ENCODE measurements at places on chromosomes 12 and 14.

- no peak for DNase-seq
Observed at GRCh38 chr14:33207467-33208017, 268.9 kb downstream of the NPAS3 start.

GRCh38 chr12:128970110-128970509 lies 116.8 kb downstream of the GLT1D1 start:
- no peak for DNase-seq

- no peak for DNase-seq
Observed at GRCh38 chr14:64549016-64549415, 745 bp upstream of the PPP1R36 start.

- no peak for DNase-seq
Observed at GRCh38 chr12:25929142-25929541, 29.3 kb upstream of the RASSF8 start.

- DNase-seq, result no peak
Observed at GRCh38 chr12:47938093-47938492, 25.3 kb upstream of the TMEM106C start.

- DNase-seq, result no peak
Observed at GRCh38 chr12:119692997-119693396, 25.1 kb downstream of the PRKAB1 start.

GRCh38 chr12:83826112-83826511 lies 1086.5 kb downstream of the SLC6A15 start:
- no peak for DNase-seq

DNA sequence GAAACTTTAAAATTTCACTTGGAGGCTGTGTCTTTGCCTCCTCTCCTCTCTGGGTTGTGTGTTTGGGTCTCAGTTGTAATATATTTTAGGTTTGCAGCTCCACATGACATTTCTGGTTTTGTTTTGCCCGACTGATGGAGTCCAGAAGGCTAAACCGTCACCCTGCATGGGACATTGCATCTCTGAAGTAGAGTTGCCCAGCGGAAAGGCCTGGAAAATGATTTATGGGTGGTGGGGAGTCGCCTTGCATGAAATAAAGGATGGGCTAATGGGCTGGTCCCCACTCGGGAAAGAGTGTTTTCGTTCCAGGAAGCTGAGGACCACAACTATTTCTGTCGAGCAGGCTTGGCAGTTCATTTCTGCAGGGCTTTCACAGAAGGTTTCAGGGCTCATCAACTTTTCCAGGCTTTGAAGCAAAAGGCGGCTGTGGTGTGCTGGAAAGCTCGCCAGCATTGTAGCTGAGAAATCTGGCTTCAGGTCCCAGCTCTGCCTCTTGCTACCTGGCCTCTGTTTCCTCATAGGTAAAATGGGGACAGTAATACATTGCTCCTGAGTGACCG lies 74.8 kb upstream of the GSC start:
- no peak for DNase-seq

- no peak for DNase-seq
Observed at GRCh38 chr14:32552766-32553165, 223.7 kb downstream of the AKAP6 start.

GRCh38 chr12:122031342-122032216 lies 9.9 kb downstream of the BCL7A start:
- DNase-seq, result no peak

GRCh38 chr12:99133401-99133800 lies 488.3 kb downstream of the APAF1 start:
- DNase-seq, result no peak

- no peak for DNase-seq
Observed at GRCh38 chr14:72434856-72435255, 459.0 kb downstream of the DPF3 start.

GRCh38 chr14:26216786-26217185 lies 381.0 kb downstream of the NOVA1 start:
- DNase-seq, result no peak

GRCh38 chr12:100229036-100229635 lies 28.5 kb downstream of the ACTR6 start:
- no peak for DNase-seq

GRCh38 chr12:7610006-7610405 lies 55.7 kb downstream of the APOBEC1 start:
- DNase-seq, result no peak

- no peak for DNase-seq
Observed at GRCh38 chr12:22743700-22744099, 118.7 kb downstream of the ETNK1 start.

DNA sequence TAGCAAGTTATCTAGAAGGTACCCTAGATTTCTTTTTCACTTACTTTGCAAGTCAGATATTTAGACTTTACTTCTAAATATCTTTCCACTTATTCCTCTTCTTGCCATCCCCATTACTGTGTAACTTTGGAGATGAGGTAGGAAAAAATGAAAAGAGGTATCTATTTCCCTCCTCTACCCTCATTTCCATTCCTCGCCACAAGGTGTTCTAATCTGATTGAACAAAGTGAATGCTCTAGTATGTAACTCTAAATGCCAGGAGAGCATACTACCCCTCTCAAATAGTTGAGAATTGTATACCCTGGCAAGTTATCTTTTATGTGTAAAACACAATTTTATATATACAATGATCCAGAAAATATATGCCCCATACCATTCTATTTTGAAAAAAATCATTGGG lies 1.7 kb upstream of the LDHB start:
- DNase-seq, result no peak

GRCh38 chr12:22313286-22313962 lies 21.1 kb downstream of the ST8SIA1 start:
- no peak for DNase-seq

- DNase-seq, result no peak
Observed at GRCh38 chr14:61179796-61180398, 101.2 kb downstream of the TMEM30B start.

DNA sequence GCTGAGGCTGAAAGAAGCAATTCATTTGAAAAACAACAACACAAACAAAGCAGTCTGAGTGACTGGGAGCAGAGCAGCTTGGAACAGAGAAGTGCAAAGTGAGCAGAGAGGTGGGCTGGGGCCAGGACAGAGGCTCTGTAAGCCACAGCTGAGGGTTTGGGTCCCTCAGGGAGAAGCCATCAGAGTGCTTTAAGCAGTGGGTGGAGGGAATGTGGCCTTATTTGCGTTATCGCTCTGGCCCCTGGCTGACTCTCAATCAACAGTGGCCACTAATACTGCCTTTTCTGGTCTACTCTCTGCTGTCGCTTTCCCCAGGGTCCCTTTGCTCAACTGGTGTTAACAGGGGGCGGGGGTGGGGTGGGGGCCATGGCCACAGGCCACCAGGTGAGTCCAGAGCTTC lies 44.2 kb downstream of the IRF2BPL start:
- DNase-seq, result no peak

DNA sequence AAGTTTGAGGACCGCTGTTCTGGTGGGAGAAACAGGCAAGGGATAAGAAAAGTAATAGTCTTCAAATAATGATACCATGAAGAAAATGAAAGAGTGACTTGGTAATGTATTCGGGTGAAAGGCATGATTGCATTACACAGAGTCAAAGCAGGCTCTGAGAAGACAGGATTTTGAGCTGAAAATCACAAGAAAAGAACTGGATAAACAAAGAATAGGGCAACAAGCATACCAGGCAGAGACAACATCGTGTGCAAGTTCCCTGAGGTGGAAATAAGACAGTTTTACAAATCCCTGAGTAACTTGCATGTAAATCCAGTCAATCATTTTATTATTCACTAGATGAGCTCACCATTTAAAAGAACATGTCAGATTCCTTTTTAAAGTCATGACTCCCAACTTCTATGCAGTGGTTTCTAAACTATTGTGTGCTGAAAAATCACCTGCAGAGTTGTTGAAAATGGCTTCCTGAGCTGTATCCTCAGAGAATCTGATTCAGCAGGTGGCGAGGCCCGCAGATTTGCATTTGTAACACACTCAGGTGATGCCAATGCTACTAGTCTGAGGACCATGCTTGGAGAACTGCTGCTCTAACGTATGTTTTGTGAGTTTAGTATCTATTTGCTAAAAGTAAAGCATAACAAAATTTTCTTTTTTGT lies 133.0 kb upstream of the ABCD2 start:
- DNase-seq, result no peak
